ENCODE measurements at places on chromosomes 2 and 18.
A peak's percentile ranks its signal among the peaks of the same experiment; 100 is the strongest.

DNA sequence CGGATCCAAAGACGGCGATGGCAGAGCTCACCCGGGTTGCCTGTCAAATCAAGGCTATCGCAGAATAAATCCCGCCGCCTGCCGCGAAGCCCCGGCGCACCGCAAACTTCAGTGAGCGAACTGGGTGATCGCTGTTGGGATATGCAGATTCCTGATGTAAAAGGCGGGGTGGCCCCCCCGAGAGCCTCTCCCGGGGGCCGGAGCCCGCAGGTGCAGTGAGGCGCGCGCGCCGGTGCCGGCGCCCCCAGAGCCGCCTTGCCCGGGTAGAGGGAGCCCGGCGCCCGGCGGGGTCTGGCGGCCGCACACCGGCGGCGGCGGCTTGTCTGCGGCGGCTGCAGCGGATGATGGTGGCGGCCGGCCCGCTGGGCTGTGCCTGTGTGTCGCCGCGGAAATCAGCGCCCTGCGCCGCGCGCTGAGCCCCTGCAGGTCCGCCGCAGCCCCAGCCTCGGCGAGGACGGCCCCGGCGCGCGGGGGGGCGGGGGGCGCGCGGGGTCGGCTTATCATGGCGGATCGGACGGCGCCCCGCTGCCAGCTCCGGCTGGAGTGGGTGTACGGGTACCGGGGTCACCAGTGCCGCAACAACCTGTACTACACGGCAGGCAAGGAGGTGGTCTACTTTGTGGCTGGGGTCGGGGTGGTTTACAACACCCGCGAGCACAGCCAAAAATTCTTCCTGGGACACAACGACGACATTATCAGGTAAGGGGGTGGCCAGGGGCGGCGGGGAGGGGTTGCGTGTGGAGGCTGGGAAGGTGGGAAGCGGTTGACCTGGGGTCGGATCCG, 1.3 kb downstream of the EML6 start:
- DNase-seq, result peak; percentile 40

GRCh38 chr2:181771356-181771755, 91.0 kb upstream of the NEUROD1 start:
- DNase-seq, result no peak

GRCh38 chr18:8688816-8689215, 16.5 kb upstream of the MTCL1 start:
- no peak for DNase-seq

DNA sequence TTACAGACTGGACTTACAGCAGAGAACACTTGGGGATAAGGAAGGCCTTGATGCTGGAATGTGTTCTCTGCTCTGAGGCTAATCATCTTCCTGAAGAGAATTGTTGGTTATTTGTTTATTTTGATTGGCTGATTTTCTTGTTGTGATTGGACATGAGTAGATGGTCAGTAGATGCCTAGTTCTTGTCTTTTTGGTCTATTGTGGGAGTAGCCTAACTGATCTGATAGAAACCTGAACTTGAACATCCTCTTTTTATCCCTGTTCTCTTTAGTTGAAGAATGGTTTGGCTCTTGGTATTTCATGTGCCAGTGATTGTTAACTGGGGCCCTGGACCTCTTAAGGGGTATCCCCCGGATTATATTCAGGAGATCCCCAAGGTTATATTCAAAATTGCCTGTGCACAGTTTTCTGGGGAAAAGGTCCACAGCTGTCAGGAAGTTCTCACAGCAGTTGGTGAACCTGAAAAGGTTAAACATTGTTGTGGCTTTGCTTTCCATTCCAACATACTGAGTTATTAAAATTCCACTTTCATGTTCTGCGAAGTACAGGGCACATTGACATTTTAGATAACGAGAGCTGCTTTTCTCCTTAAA, 13.6 kb downstream of the TWSG1 start:
- no peak for DNase-seq

GRCh38 chr2:151827564-151828142, 568 bp downstream of the ARL5A start:
- DNase-seq, result peak; percentile 10

DNA sequence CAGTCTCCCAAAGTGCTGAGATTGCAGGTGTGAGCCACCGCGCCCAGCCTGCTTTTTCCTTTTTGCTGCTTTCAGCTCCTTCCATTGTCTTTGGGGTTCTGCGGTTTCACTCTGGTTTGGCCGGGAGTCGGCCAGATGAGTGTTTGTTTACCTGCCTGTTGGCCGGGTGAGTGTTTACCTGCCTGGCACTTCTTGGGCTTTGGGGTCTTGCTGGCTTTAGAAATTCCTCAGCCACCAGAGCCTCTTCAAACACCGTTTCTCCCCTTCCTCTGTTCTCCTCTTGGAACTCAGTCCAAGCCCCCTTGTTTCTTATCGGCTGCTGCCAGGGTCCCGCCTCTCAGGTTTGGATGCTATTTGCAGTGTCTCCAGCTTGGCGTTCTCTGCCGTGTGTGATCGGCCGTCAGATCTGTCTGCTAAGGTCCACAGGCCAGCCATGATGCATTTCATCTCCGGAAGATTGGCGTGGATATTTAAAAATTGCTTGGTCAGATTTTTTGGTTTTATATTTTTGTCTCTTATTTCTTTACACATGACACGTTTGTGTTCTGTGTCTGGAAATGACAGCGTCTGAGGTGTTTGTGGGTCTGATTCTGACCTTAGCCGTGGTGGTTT, 14.2 kb upstream of the GAL3ST2 start:
- DNase-seq, result peak; percentile 14

GRCh38 chr2:162732946-162733698, 105.4 kb downstream of the KCNH7 start:
- DNase-seq, result peak; percentile 39

- no peak for DNase-seq
Measured at GRCh38 chr2:120988051-120988699, 252.5 kb downstream of the GLI2 start.

DNA sequence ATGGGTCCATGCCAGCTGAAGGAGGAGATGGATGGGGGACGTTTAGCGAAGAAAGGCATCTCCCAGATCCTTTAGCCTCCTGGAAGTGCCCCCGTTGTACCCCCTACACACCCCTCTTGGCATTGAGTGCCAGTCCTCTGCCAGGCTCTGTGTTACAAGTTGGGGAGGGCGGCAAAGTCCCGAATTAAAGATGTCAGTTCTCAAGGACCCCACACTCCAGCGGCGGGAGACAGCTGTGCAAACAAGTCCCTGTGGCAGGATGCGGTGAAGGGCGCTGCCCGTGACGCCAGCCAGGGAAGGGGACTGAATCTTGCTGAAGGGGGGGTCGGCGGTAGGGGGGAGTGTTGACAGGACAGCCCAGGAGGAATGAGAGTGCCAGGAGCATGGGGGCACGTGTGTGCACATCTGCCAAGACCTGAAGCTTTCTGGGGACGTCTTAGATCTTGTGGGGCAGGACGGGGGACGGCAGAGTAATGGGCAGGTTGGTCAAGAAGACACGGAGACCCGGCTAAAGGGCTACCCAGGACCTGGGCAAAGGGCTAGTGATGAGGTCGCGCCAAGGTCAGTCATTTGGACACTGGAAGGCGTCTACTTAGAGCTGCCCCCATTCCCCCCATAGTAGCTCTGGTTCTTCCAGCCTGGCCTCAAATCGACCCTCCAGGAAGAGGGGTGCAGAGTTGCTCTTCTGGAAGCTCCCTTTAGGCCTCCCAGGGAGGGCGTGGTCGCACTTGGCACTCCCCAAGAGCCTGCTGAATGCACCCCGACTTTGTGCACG, 2.8 kb upstream of the CTDSP1 start:
- DNase-seq, result peak; percentile 89

GRCh38 chr18:74598350-74599001, 806 bp downstream of the ZNF407 start:
- peak; percentile 45 for DNase-seq

DNA sequence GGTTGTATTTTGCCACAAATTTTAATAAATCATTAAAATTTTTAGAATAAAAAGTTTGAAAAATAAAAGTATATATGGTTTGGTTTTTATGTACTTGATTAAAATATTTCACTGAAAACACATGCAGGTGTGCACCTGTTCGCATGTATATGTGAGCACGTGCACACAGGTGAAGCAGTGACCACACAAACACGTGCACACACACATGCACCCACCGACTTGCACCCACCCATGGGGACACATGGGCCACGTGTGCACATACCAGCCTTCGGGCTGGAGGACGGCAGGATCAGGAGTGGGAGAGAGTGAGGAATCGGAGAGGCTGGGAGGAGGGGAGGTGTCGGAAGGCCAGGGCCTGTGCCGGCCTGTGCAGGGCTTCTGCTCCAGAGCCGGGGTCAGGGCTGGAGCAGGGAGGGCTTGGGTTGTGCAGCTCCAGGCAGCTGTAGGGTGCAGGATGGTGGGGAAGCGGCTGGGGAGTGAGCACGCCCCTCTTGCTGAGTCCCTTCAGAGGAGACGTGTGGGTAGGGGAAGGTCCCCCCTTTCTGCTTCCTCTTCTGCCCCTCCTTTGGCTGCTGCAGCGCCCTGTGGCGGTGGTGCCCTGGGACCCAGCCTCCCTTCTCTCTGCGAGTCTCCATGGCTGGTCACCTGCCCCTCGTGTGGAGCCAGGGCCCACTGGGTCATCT, 106.9 kb upstream of the HDAC4 start:
- no peak for DNase-seq

DNA sequence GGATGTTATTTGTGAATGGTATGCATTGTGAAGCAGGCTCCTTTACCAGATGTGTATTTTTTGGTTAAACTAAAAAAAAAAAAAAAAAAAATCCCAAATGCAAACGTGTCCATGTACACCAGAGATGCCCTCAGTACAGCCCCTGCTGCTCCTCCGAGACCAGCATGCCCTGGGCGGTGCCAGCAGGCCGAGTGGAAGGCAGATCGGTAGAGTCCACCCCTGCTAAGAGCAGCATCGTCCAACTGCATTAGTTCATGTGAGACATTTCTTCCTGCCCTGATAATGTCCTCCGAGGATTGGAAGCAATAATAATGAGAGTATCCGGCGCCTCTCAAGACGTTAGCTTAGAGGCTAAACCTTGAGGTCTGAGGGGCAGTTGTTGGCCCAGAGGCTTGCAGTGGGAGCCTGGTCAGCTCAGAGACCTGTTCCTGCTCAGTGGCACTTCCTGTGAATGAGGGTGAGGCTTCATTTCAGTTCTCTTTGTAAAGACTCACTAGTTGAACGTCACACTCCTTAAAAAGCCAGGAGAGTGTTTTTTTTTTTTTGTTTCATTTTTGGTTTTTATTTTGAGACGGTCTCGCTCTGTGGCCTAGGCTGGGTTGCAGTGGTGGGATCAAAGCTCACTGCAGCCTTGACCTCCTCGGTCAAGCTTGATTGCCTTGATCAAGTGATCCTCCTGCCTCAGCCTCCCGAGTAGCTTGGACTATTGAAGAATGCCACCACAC, 5.6 kb downstream of the SLC66A3 start:
- no peak for DNase-seq

GRCh38 chr18:74450626-74451025, 6.5 kb downstream of the DIPK1C start:
- no peak for DNase-seq

- no peak for DNase-seq
Measured at GRCh38 chr2:219109471-219109870, 48.8 kb upstream of the IHH start.

DNA sequence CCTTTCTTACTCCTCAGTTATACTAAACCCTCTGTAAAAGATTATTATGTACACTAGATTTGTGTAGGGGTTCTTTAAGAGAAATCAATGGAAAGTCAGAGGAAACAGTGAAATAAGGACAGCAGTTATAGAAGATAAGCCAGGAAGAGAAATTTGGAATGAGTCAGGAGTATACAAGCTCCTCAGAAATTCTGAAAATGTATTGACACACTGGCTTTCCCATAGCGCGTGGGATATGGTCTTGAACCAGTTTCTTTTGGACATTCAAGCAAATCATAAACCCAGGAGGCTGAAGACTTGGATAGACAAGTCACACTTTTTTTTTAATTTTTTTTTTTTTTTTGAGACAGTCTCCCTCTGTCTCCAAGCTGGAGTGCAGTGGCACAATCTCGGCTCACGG, 316.1 kb upstream of the MMADHC start:
- DNase-seq, result no peak

- DNase-seq, result no peak
Measured at GRCh38 chr2:133377021-133377481, 191.2 kb downstream of the NCKAP5 start.

DNA sequence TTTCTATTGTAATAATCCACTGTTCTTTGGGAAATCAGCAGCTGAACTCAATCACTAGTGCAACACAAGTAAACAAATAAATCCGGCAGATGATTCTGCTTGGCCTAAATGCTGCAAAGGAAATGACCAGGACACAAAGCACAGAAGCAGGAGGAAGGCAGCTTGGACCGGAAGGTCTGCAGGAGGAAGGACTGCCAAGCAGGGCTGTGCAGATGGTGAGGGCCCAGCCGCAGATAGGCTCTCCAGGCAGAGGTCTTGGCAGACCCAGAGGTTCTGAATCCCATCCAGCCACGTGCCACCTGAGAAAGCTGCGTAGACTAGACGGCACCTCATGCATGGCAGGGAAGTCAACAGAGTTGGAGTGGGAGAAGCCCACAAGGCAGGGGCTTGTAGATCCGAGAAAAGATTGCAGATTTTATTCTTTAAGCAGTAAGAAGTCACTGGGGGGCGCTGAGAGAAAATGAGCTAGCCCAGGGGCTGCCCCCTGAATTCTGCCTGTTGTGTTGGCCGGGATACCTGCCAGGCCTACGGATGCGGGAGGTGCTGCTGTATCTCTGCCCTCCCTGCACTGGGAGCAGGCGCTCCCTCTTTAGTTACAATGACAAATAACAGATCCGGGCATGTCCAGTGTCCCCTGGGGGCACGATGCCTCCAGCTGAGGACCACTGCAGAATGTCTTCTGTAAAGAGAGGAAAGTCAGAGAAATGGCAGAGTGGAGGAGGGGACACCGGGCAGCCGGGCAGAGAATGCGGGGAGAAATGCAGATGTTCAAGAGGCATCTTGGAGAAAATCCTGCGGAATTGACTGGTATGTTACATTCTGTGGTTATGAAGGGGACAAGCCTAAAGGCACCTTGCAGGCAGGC, 153.5 kb downstream of the PXDN start:
- DNase-seq, result no peak

GRCh38 chr2:26172189-26172870, 558 bp upstream of the GAREM2 start:
- no peak for DNase-seq

GRCh38 chr2:164710837-164711765, 89.8 kb upstream of the GRB14 start:
- DNase-seq, result no peak

DNA sequence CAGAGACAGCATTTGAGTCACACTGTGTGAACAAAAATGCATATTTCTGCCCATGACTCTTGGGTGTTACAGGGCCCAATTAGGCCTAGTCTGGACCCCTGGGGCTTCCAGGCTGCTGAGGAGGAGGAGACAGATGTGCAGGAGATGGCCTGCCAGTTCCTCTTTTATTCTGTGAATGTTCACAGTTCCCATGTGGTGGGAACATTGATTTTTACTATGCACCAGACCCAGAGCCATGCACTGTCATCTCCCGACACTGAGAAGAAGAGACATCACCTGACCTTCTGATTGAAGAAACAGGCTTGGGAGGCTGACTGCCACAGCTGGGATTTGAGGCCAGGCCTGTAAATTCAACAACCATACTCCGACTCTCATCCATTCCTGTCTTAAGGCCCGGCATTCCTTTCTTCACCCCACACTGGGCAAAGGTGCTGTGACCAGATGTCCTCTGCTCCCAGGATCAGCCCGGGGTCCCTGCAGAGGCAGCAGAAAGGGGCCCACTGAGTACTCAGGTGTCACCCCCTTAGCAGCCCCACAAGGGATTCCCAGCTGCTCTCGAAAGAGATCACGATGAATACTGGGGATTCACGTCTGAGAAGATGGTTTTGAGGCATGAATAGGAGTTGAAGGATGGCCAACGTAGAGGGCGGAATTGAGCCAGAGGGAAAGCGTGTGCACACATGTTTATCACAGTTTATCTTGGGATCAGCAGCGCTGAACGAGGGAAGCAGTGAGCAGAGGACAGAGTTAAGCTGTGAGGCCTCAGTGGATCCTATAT, 3.6 kb upstream of the TFCP2L1 start:
- DNase-seq, result no peak
